Effector memory CD4-positive, alpha-beta T cell (primary cell): ENCODE measurements at places on chromosomes 13 and 19.

DNA sequence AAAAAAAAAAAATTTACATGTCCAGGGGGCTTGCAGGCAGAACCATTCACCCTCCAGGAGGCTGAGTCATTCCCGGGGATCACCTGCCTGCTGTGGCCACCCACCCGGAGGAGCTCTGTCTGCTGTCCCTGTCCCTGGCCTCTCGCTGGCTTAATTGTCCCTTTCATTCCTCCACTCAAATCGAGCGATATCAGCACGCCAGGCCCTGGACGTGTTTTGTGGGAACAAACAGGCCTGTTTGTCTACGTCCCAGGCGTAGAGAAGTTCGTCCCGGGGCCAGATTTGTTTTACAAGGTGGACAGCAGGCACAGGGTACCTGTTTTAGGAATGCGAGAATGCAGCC, 21.2 kb downstream of the SULT2B1 start:
- no peaks in the 10 kb centered on the region for H3K36me3 ChIP-seq
- no peak overlapping the region for H3K27ac ChIP-seq
- no peak overlapping the region for H3K4me3 ChIP-seq
- H3K4me1 ChIP-seq, result no peaks in the 10 kb centered on the region

GRCh38 chr13:97171136-97171535, 51.0 kb upstream of the MBNL2 start:
- no peaks in the 10 kb centered on the region for H3K27me3 ChIP-seq
- H3K4me1 ChIP-seq, result no peaks in the 10 kb centered on the region
- no peak for DNase-seq
- H3K36me3 ChIP-seq, result no peaks in the 10 kb centered on the region
- H3K27ac ChIP-seq, result no peak overlapping the region

GRCh38 chr13:73194310-73194709, 135.5 kb downstream of the KLF5 start:
- H3K27ac ChIP-seq, result no peak overlapping the region
- no peak overlapping the region for H3K4me3 ChIP-seq
- H3K36me3 ChIP-seq, result no peaks in the 10 kb centered on the region
- no peaks in the 10 kb centered on the region for H3K27me3 ChIP-seq
- H3K4me1 ChIP-seq, result no peaks in the 10 kb centered on the region

- H3K4me1 ChIP-seq, result no peaks in the 10 kb centered on the region
- no peak overlapping the region for H3K4me3 ChIP-seq
- DNase-seq, result no peak
- no peak overlapping the region for H3K27ac ChIP-seq
- no peaks in the 10 kb centered on the region for H3K27me3 ChIP-seq
Observed at GRCh38 chr19:21750586-21751128, 16.7 kb downstream of the ZNF100 start.

DNA sequence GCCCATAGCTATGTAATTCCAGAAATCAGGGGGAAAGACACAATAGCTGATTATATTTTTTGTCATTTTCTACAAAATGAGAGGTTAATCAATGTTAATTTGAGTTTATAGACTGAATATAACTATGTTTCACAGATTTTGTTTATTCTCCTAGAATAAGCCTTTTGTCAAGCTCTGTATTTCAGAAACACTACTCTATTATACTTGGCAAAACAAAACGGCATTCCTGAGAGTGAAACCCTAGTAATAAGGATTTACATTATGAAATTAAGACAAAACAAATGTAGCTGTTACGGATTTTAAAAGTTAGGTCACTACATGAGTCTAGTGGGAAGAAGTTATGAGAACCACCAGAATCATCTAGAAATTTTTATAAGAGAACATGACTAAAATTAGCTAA, 334.2 kb downstream of the KLF12 start:
- no peaks in the 10 kb centered on the region for H3K36me3 ChIP-seq
- no peak overlapping the region for H3K4me3 ChIP-seq
- H3K4me1 ChIP-seq, result no peaks in the 10 kb centered on the region
- no peak for DNase-seq

DNA sequence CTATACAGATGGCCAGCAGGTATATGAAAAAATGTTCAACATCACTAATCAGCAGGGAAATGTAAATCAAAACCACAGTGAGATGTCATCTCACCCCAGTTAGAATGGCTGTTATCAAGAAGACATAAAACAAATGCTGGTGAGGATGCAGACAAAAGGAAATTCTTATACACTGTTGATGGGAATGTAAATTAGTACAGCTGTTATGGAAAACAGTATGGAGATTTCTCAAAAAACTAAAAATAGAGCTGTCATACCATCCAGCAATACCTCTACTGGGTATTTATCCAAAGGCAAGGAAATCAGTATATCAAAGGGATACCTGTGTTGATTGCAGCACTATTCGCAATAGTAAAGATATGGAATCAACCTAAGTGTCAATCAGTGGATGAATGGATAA, 22.9 kb downstream of the COG3 start:
- peaks cover 33% of the 10 kb centered on the region for H3K36me3 ChIP-seq
- no peaks in the 10 kb centered on the region for H3K4me1 ChIP-seq
- no peak overlapping the region for H3K4me3 ChIP-seq
- H3K27ac ChIP-seq, result no peak overlapping the region

- H3K4me1 ChIP-seq, result no peaks in the 10 kb centered on the region
- no peaks in the 10 kb centered on the region for H3K27me3 ChIP-seq
- no peak for DNase-seq
- H3K27ac ChIP-seq, result no peak overlapping the region
- no peak overlapping the region for H3K4me3 ChIP-seq
Observed at GRCh38 chr13:43356567-43356966, 333.2 kb downstream of the DNAJC15 start.

GRCh38 chr19:4390567-4391305, 9.6 kb downstream of the SH3GL1 start:
- peak overlapping the region; percentile 28 for H3K27ac ChIP-seq
- peaks cover 21% of the 10 kb centered on the region for H3K36me3 ChIP-seq
- H3K27me3 ChIP-seq, result no peaks in the 10 kb centered on the region
- no peak overlapping the region for H3K4me3 ChIP-seq

DNA sequence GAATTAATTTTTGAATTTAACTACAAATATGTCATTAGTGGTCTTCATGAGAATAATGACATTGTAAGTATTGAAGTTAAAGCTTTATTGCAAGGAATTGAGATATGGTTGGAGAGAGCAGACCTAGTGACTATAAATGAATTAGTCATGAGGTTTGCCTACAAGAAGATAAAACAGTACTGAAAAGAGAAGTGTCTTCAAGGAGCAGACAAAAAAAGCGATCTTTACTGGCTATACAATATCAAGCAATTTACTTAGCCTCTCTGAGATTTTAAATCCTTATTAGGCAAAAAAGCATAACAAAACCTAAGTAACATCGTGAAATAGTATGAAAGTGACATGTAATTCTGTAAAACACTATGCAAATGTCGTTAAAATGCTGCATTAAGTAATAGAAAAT, 435.1 kb upstream of the PCDH20 start:
- H3K36me3 ChIP-seq, result no peaks in the 10 kb centered on the region
- no peaks in the 10 kb centered on the region for H3K27me3 ChIP-seq
- DNase-seq, result no peak

- H3K27me3 ChIP-seq, result no peaks in the 10 kb centered on the region
- no peak for DNase-seq
- no peak overlapping the region for H3K27ac ChIP-seq
- H3K4me1 ChIP-seq, result no peaks in the 10 kb centered on the region
- H3K4me3 ChIP-seq, result no peak overlapping the region
Observed at GRCh38 chr13:25306671-25307464, 5.4 kb downstream of the NUP58 start.

GRCh38 chr19:48672994-48673393, at the start of gene NTN5:
NTN5 (minus strand) TSS chr19:48673017; CDS start chr19:48670986, 2,031 bp downstream.
- no peaks in the 10 kb centered on the region for H3K27me3 ChIP-seq
- no peaks in the 10 kb centered on the region for H3K4me1 ChIP-seq
- DNase-seq, result no peak

- H3K27me3 ChIP-seq, result no peaks in the 10 kb centered on the region
- DNase-seq, result no peak
- H3K27ac ChIP-seq, result no peak overlapping the region
- peaks cover 12% of the 10 kb centered on the region for H3K36me3 ChIP-seq
Observed at GRCh38 chr19:44113784-44114390, 688 bp downstream of the ZNF225 start.

DNA sequence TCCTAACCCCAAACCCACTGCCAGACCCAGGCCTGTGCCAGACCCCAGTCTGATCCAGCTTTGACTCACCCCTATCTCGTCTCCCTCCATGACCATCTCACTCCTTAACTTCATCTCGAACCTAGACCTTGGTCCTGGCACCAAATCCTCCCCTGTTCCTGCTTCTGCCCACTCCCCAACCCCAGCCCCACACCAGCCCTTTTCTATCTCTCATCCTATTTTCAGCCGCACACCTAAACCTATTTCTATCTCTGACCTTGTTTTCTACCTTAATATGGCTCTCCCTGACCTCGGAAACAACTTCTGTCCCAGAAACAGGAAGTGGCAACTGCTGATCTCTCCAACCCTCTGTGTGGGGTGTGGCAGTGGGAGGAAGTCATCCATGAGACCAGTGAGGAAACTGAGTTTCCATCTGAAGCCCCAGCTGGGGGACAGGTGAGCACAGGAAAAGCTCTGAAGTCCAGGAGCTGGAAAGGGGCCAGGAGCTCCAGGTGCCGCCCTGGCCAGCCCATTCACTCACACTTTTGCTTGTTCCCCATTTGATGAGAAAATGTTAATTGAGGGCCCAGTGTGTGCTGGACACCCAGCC, 13.7 kb downstream of the PTH2 start:
- H3K27me3 ChIP-seq, result no peaks in the 10 kb centered on the region
- no peaks in the 10 kb centered on the region for H3K36me3 ChIP-seq
- H3K27ac ChIP-seq, result peak overlapping the region; percentile 57
- H3K4me3 ChIP-seq, result peak overlapping the region; percentile 13
- DNase-seq, result no peak

GRCh38 chr13:65613004-65613403, 1617.1 kb downstream of the PCDH9 start:
- no peak overlapping the region for H3K27ac ChIP-seq
- no peaks in the 10 kb centered on the region for H3K36me3 ChIP-seq
- H3K4me1 ChIP-seq, result no peaks in the 10 kb centered on the region

GRCh38 chr13:112073245-112074138, 6.5 kb downstream of the SOX1 start:
- H3K36me3 ChIP-seq, result no peaks in the 10 kb centered on the region
- DNase-seq, result no peak
- H3K27ac ChIP-seq, result no peak overlapping the region
- H3K4me1 ChIP-seq, result no peaks in the 10 kb centered on the region
- no peak overlapping the region for H3K4me3 ChIP-seq

- no peak overlapping the region for H3K27ac ChIP-seq
- H3K27me3 ChIP-seq, result no peaks in the 10 kb centered on the region
- H3K36me3 ChIP-seq, result no peaks in the 10 kb centered on the region
- H3K4me3 ChIP-seq, result no peak overlapping the region
- DNase-seq, result no peak
Observed at GRCh38 chr13:72255908-72256307, 388.9 kb upstream of the DACH1 start.

GRCh38 chr13:59566561-59566960, 597.2 kb downstream of the DIAPH3 start:
- no peak overlapping the region for H3K4me3 ChIP-seq
- no peaks in the 10 kb centered on the region for H3K4me1 ChIP-seq
- no peak for DNase-seq
- H3K27ac ChIP-seq, result no peak overlapping the region

GRCh38 chr19:38455031-38455430, 21.5 kb downstream of the RYR1 start:
- no peak overlapping the region for H3K4me3 ChIP-seq
- no peaks in the 10 kb centered on the region for H3K36me3 ChIP-seq
- no peak for DNase-seq
- no peaks in the 10 kb centered on the region for H3K4me1 ChIP-seq

GRCh38 chr13:39561971-39562370, 41.0 kb downstream of the LHFPL6 start:
- no peak overlapping the region for H3K27ac ChIP-seq
- no peaks in the 10 kb centered on the region for H3K36me3 ChIP-seq
- H3K27me3 ChIP-seq, result no peaks in the 10 kb centered on the region
- no peaks in the 10 kb centered on the region for H3K4me1 ChIP-seq
- DNase-seq, result no peak

GRCh38 chr19:6014551-6015135, 36.7 kb upstream of the RANBP3 start:
- no peaks in the 10 kb centered on the region for H3K36me3 ChIP-seq
- H3K27me3 ChIP-seq, result no peaks in the 10 kb centered on the region
- no peak overlapping the region for H3K4me3 ChIP-seq
- H3K27ac ChIP-seq, result no peak overlapping the region

DNA sequence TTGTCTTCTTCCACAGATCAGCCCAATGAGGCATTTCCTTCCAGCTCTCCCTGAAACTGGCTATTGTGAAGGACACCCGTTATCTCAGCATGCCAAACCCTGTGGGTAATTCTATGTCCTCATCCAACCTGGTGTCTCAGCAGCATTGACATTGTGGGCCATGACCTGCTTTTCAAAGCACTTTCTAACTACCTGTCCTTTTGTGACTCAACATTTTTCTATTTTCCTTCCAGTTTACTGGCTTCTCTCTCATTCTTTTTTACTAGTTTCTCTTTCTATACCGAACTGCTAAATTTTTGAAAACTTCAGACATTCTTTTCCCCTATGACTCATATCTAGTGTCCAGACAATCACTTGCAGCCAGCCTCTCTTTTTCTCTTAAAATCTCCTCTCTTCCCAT, 136.4 kb upstream of the HTR2A start:
- H3K4me3 ChIP-seq, result no peak overlapping the region
- H3K27ac ChIP-seq, result no peak overlapping the region
- no peaks in the 10 kb centered on the region for H3K4me1 ChIP-seq
- H3K36me3 ChIP-seq, result no peaks in the 10 kb centered on the region
- no peaks in the 10 kb centered on the region for H3K27me3 ChIP-seq

- H3K4me3 ChIP-seq, result no peak overlapping the region
- no peaks in the 10 kb centered on the region for H3K27me3 ChIP-seq
- H3K36me3 ChIP-seq, result no peaks in the 10 kb centered on the region
- H3K4me1 ChIP-seq, result no peaks in the 10 kb centered on the region
Observed at GRCh38 chr13:23790577-23791170, 98.5 kb downstream of the MIPEP start.

DNA sequence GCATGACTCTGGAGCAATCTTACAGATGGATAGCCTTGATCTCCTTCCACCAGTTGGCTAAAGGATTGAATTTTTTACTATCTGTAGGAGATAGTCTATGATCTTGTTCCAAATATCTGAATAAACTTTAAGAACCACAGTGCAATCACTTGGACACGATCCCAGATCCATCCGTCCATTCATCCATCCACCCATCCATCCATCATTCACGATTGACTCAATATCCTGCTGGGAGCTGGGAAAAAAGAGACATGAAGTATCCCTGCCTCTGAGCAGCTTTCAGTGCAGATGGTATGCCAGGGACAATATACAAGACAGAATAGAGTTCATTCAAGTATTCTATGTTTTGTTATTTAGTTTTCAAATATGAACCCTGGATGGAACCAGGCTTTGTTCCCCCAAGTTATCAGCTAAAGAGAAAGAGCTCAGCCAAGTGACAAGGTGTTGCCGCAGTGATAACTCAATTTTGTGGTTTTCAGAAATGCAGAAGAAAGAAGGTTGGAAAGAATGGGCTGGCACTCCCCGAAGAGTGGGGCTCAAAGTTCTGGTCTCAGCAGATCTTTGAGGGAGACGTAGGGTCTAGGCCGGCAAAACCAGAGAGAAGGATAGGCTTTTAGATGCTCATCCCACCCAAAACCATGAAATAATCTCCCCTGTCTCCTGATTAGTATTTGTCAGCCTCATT, 66.3 kb downstream of the IRS2 start:
- no peaks in the 10 kb centered on the region for H3K27me3 ChIP-seq
- DNase-seq, result no peak
- H3K27ac ChIP-seq, result no peak overlapping the region
- H3K4me1 ChIP-seq, result no peaks in the 10 kb centered on the region
- no peaks in the 10 kb centered on the region for H3K36me3 ChIP-seq
